ENCODE measurements at places on chromosomes 5 and 9.

GRCh38 chr5:21688655-21689054 is 1164.5 kb downstream of the CDH12 start:
- DNase-seq: no peak

DNA sequence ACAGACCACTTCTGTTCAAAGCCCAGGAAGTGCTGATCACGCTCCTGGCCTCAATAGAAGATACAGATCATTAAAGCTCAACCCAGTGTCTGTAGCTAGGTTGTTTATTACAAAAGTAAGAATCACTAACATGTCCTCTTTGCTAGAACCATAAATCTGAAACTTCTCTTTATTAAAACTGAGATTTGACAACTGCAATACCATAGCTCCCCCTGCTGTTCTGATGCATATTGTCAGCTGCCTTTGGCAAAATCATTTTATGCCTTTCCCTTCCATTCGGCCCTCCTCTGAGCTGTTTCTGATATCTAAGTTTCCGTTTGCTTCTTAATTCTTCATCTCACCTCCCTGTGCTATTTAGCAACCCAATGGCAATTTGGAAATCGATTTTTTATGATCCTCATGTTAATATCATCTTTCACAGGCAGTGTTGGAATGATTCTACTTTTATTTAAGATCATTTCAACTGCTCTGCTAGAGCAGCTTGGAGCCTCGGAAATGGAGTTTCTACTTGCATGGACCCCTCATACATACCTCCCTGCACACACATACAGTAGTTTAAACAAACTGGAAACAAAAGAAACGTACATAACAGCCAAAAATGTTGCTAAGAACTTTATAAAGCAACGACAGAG is 998.8 kb downstream of the MAT2B start:
- DNase-seq: no peak

- no peak for DNase-seq
Measured at GRCh38 chr5:72510610-72511181, 3.5 kb upstream of the ZNF366 start.

GRCh38 chr5:107247427-107247826 is 423.3 kb downstream of the EFNA5 start:
- DNase-seq: no peak

DNA sequence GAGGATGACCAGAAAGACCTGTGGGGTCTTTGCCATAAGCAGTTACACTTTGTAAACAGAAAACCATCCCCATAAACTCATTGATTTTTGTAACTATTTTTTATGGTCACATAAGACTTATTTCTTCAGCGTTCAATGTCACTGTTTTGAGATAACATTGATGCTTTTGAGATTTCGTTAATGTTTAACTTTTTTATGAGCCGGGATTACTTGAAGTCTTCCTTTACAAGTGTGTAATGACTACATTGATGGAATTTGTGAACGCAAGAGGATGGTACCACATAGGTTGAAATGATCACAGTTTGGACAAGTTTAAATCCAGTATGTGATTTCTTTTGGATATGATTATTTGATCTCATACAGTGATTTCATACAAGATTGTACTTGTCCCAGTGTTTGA is 1.8 kb downstream of the SLC12A2 start:
- no peak for DNase-seq

- DNase-seq: no peak
Measured at GRCh38 chr9:23746317-23746716, 79.7 kb downstream of the ELAVL2 start.

DNA sequence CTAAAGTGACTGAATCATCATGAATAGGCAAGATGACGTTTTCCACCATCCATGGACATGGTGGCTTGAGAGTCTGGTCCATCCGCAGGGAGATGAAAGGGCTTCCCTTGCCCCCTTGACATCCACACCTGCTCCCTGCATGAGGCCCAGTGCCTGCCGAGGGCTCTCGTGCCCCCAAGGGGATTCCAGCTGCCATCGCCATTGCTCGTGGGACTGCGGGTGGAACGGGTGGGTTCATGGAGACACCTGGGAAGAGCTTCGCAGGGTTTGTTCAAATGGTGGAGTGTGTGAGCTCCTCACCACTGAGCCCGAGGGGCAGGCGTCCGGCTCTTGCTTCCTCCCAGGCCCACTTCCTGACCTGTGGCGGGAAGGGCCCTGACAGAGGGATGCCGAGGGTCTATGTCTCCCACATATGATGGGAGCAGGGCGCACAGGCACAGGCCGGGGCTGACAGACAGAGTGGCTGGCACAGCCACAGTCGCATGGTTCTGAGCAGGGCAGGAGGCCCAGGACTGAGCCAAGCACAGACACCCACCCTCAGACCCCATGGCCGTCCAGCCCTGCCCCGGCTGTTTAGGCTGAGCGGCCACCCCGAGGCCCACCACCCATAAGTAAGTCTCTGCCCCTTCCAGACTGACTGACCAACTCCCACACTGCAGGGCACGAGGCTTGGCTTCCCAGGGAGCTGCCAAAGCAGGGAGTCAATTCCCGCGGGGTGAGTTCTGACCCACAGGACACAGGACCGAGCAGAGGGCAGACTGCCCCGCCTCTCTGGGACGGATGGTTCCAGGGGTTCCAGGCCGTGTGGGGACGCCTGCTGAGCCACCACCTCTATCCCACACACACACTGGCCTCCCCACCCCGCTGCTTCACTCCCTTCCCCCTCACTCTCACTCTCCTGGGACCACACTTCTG is 70.0 kb upstream of the PPP1R26 start:
- no peak for DNase-seq
